ENCODE measurements at places on chromosomes 5 and 9. TPM values are rescaled to one million over a fixed set of nuclear protein-coding genes. Genes with fewer than 3 reads are reported as not detected.

The SMIM33 gene
- total RNA-seq: not detected

The RAPGEF6 gene
- 26.9 TPM for total RNA-seq

The FAM78A gene
- total RNA-seq: 0.74 TPM

The DOCK2 gene
- 5.4 TPM for total RNA-seq

The BARHL1 gene
- total RNA-seq: not detected

The OR1J2 gene
- not detected for total RNA-seq

The NR3C1 gene
- 128 TPM for total RNA-seq

The ZBTB34 gene
- 7.7 TPM for total RNA-seq

The EGFLAM gene
- total RNA-seq: 1.3 TPM

The SEMA6A gene
- 0.05 TPM for total RNA-seq

All from smooth muscle cell of the umbilical artery (primary cell).